ENCODE measurements at places on chromosomes 6 and 20.

- peak; percentile 55 for DNase-seq
Measured at GRCh38 chr6:34462551-34462971, 3.3 kb upstream of the PACSIN1 start.

- peak; percentile 60 for DNase-seq
Measured at GRCh38 chr6:33279971-33280511, 3.1 kb downstream of the B3GALT4 start.

DNA sequence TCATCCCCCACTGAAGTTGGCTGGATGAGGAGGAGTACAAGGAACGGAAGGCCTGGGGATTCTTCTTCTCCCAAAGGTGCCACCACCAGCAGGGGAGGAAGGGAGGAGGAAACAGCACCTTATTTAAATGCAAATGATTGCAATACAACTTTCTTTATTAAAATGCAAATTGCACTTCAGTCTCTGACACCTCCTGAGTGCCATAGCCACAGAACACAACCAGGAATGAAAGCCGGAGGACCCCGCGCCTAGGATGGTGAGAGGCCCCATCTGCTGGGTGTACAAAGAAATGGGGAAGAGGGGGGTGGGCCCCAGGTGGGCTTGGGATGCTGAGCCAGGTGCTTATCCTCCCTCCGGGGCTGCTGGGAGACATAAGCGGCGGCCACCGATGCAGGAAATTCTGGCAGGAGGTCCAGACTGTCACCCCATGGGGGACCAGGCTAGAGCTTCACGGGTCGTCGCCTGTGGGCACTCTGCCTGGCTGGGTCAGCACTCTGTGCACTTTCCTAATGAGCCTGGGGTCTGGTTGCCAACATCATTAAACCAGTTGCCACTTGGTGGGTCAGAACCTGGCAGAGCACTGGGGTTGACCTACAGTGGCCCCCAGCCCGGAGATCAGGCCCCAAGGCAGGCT, 154.2 kb upstream of the MLN start:
- no peak for DNase-seq

DNA sequence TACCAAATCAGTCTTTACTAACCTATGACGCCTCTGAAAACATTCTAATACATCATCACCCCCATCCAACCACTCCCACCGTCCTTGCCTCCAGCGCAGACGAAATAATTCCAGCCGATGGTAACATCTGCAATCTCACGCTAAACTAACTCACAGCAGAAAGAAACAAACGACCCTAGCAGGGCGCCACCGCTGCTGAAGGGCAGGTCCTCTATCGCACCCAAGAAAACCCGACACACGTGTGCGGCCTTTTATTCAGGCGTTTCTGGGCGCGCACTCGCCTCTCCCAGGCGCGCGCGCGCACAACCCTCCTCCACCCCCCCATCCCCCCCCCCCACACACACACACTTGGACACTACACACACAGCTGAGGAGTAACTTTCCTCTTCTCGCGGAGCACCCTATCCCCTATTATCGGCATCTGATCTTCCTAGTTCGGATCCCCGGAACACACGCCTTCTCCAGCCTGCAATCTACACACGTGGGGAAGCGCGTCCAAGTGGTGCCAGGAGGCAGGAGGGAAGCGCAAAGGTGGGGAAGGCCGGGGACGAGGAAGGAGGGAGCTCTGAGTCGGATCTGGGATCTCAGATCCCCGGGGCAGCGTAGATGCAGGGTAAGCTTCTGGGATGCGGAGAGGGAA, 1.4 kb downstream of the GFOD1 start:
- DNase-seq: peak; percentile 52

GRCh38 chr6:39072830-39073229, 24.2 kb downstream of the GLP1R start:
- no peak for DNase-seq

Measured in urothelium cell line (cell line).